ENCODE measurements at places on chromosomes 3 and 15.

DNA sequence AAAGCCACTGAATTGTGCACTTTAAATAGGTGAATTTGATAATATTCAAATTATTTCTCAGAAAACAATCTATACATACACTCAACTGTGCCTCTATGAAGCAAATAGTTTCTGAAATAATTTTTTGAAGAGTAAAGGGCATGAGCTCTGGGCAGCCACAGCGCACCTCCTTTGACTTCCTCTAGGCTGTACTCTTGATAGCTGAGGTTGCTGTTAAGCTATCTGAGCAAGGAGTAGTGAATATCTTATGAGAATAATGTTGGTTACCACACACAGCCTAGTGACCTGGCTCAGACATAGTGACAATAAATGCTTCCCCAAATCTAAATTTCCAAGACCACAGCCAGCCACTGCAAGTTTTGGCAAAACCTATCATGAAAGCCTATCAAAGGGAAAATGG lies 11.6 kb upstream of the SEC61A1 start:
- no peak overlapping the region for H3K4me3 ChIP-seq
- peaks cover 15% of the 10 kb centered on the region for H3K27me3 ChIP-seq
- H3K36me3 ChIP-seq = no peaks in the 10 kb centered on the region
- H3K27ac ChIP-seq = no peak overlapping the region

DNA sequence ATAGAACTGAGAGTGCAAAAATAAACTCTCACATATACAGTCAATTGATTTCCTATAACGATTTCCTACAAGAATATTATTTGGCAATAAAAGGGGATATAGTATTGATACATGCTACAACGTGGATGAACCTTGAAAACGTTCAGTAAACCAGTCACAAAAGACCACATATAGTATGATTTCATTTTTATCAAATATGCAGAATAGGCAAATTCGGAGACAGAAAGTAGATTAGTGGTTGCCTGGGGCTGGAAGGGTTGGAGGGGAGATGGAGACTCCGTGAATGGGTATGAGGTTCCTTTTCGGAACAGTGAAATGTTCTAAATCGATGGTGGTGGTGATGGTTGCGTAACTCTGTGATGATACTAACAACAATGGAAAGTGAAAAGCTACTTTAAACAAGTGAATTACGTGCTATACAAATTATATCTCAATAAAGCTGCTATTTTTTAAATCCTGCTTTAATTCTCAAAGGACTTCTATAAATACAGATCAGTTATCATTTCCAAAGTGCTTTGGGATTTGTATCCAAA lies 6.0 kb downstream of the APOD start:
- no peaks in the 10 kb centered on the region for H3K27me3 ChIP-seq
- H3K27ac ChIP-seq = no peak overlapping the region
- peaks cover 9% of the 10 kb centered on the region for H3K4me1 ChIP-seq
- DNase-seq = no peak
- H3K36me3 ChIP-seq = no peaks in the 10 kb centered on the region
- no peak overlapping the region for H3K4me3 ChIP-seq

GRCh38 chr3:31432897-31433678 lies 99.6 kb upstream of the STT3B start:
- H3K27me3 ChIP-seq = no peaks in the 10 kb centered on the region
- H3K36me3 ChIP-seq = peaks cover 9% of the 10 kb centered on the region
- no peak for DNase-seq

- DNase-seq = no peak
- no peak overlapping the region for H3K4me3 ChIP-seq
- no peak overlapping the region for H3K27ac ChIP-seq
- H3K27me3 ChIP-seq = no peaks in the 10 kb centered on the region
- H3K36me3 ChIP-seq = peaks cover 16% of the 10 kb centered on the region
Observed at GRCh38 chr3:52140000-52140399, 14.2 kb downstream of the POC1A start.

DNA sequence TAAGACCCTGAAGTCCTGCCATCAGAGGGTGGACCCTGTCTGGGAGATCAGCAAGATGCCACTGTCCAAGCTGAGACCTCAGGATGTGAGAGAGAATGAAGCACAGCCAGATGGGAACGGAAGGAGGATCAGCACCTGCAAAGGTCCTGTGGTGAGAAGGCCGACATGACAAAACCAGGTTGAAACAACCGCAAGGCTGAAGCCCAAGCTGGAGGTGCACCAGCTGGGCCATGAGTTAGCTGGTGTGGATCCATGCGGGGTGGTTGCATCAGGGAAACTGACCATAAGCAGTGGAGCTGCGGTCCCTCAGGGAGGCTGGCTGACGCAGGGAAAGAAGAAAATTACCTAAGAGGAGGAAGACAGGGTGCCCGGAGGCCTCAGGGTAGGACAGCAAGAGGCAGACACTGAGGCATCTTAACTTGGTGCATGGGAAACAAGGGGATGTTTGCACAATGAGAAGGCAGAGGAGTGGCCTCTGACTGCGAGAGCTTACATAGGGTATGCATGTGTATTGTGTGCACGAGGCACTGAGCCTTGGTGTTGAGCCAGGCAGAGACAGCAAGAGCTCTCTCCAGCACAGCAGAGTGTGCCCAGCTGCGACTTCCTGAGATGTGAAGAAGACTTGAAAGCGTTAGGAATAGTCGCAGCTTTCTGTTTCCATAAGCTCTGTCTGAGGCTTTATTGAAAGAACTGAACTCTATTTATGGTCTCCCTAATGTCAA lies 497.7 kb downstream of the OCA2 start:
- H3K4me3 ChIP-seq = no peak overlapping the region
- no peaks in the 10 kb centered on the region for H3K27me3 ChIP-seq
- no peaks in the 10 kb centered on the region for H3K36me3 ChIP-seq
- no peaks in the 10 kb centered on the region for H3K4me1 ChIP-seq

GRCh38 chr3:129645286-129645685 lies 38.8 kb upstream of the PLXND1 start:
- peaks cover 2% of the 10 kb centered on the region for H3K4me1 ChIP-seq
- no peak overlapping the region for H3K27ac ChIP-seq
- H3K4me3 ChIP-seq = no peak overlapping the region
- no peaks in the 10 kb centered on the region for H3K36me3 ChIP-seq

DNA sequence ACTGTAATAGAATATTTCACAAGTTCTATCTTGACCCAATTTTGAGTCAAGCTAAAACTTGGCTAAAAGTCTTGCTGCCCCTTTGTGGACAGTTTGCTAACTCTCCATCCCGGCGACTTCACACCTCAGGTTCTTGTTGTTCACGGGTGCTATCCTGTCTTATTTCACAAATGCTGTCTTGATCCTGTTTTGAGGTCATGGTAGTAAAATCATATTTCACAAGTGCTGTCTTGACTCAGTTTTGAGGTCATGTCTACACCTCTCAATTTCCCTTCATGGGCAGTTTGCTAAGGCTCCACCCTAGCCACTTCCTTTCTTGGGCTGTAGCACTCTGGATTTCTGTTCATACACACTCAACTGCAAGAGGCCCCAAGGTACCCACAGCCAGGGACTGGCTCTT lies 45.0 kb upstream of the GK5 start:
- H3K27me3 ChIP-seq = no peaks in the 10 kb centered on the region
- H3K36me3 ChIP-seq = no peaks in the 10 kb centered on the region
- no peak overlapping the region for H3K4me3 ChIP-seq

GRCh38 chr15:31235311-31236183 lies 91.1 kb upstream of the KLF13 start:
- H3K36me3 ChIP-seq = no peaks in the 10 kb centered on the region
- DNase-seq = no peak
- peaks cover 15% of the 10 kb centered on the region for H3K4me1 ChIP-seq
- H3K27me3 ChIP-seq = no peaks in the 10 kb centered on the region

DNA sequence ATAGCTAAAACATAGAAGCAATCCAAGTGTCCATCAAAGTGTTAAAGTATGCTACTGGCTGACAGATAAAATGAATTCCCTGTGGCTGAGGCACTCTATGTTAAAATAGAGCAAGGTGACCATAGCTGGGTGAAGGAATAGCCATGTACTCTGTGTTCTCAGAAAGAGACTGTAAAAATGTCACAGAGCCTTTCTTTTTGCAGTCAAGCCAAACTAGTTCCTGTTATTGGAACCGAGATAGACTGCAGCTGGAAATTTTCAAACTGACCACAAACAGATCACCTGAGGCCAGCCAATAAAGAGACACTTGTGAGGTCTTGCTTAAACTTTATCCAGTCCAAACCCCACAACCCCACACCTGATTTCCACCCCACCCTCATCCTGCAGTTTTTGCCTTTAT lies 422.8 kb upstream of the NAALADL2 start:
- H3K36me3 ChIP-seq = no peaks in the 10 kb centered on the region
- H3K27ac ChIP-seq = no peak overlapping the region
- H3K4me3 ChIP-seq = no peak overlapping the region
- H3K27me3 ChIP-seq = peaks cover 32% of the 10 kb centered on the region
- H3K4me1 ChIP-seq = peaks cover 6% of the 10 kb centered on the region

DNA sequence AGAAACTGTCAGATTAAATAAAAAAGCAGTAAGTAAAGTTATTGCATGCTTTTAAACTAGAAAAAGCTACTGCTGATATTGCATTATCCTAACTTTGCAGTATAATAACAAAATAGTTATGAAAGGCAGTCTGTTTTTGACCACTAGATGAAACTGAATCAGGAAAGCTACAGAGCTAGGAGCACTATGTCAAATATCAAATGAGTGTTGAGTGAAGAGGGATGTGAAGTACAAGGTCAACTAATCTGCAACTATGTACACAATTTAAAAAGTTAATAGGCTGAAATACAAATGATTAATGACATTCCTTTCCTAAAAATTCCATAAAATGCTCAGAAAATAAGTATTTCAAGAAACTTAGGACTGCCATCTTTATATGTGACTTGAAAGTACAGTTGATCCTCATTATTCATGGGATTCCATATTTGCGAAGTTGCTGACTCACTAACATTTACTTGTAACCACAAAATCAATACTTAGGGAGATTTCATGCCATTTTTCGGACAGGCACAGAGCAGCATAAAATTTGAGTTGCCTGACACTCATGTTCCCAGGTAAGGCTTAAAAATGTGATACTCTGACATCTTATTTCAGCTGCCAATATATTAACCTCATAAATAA lies 34.5 kb downstream of the SLC4A7 start:
- no peaks in the 10 kb centered on the region for H3K27me3 ChIP-seq
- no peak for DNase-seq
- peaks cover 26% of the 10 kb centered on the region for H3K4me1 ChIP-seq
- H3K4me3 ChIP-seq = no peak overlapping the region
- no peak overlapping the region for H3K27ac ChIP-seq
- H3K36me3 ChIP-seq = peaks cover 30% of the 10 kb centered on the region

DNA sequence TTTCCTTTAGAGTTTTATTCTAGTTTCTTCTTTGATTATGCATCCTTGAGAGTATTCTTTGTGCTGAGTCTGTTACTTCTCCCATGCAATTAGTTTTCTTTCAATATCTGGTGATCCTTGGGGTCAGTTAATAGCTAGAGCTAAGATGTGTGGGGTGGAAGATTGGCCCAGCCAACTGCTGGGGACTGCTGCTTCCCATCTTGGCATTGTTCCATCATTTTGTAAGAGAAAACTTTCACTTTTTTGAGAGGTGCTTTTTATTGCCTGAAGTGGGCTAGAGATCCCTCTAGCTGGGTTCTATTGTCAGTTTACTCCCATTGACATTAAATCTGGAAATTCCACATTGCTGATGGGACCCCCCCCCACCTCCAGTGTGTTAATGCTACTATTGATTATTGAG lies 15.4 kb downstream of the BCL2L10 start:
- H3K27ac ChIP-seq = no peak overlapping the region
- no peaks in the 10 kb centered on the region for H3K27me3 ChIP-seq
- H3K4me1 ChIP-seq = peaks cover 3% of the 10 kb centered on the region
- H3K4me3 ChIP-seq = no peak overlapping the region

DNA sequence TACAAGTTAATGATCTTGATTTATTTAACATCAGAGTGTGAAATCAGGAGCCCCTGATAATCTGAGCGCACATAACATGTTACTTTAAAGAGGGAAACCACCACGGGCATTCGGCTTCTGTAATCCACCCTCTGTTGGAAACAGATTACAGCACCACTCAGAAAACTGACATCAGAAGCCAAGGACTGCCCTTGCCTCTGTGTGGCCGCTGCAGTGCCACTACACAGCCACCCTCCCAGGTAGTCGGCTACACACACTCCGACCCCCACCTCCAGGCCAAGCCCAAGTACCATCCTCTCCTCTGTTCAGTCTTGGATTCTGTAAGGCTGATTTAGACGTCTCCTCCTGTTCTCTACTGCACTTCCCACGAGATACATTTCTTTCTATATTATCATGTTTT lies 251.7 kb downstream of the GABRB3 start:
- H3K4me1 ChIP-seq = no peaks in the 10 kb centered on the region
- H3K4me3 ChIP-seq = no peak overlapping the region
- H3K36me3 ChIP-seq = no peaks in the 10 kb centered on the region

DNA sequence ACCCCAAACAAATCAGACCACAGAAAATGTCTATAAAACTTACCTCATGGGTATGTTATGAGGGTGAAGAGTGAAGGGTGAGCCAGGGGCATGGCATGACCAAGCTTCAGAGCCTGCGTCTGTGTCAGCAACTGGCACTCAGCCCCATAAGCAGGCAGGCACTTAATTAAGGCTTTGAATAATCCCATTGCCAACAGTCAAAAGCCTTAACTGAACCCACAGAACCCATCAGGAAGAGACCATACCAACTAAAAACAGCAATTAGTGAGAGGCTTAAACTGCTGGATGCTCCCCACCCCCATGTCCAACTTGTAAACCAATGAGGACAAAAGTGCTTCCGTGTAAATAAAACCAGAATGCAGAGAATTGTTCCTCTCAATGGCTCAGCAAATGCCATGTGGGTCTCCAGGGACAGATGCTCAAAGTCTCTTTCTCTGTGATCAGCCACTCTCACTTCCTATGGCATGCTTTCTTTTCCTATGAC lies 126.0 kb downstream of the MYLK start:
- no peak overlapping the region for H3K27ac ChIP-seq
- no peaks in the 10 kb centered on the region for H3K36me3 ChIP-seq
- no peak overlapping the region for H3K4me3 ChIP-seq
- peaks cover 22% of the 10 kb centered on the region for H3K27me3 ChIP-seq
- peaks cover 6% of the 10 kb centered on the region for H3K4me1 ChIP-seq

- DNase-seq = no peak
- no peaks in the 10 kb centered on the region for H3K4me1 ChIP-seq
- H3K36me3 ChIP-seq = no peaks in the 10 kb centered on the region
- H3K27ac ChIP-seq = no peak overlapping the region
- no peak overlapping the region for H3K4me3 ChIP-seq
- H3K27me3 ChIP-seq = peaks cover 11% of the 10 kb centered on the region
Observed at GRCh38 chr15:77854980-77855379, 222.3 kb upstream of the LINGO1 start.

GRCh38 chr3:70811880-70812279 lies 499.4 kb upstream of the MDFIC2 start:
- H3K36me3 ChIP-seq = no peaks in the 10 kb centered on the region
- no peak overlapping the region for H3K27ac ChIP-seq
- H3K4me3 ChIP-seq = no peak overlapping the region
- H3K4me1 ChIP-seq = peaks cover 3% of the 10 kb centered on the region
- peaks cover 10% of the 10 kb centered on the region for H3K27me3 ChIP-seq

All from activated naive CD8-positive, alpha-beta T cell treated with anti-CD3 and anti-CD28 coated beads for 36 hours (primary cell).